ENCODE measurements at places on chromosomes 3 and 15. TPM values are rescaled to one million over a fixed set of nuclear protein-coding genes. Genes with fewer than 3 reads are reported as not detected.

The NR2E3 gene
- not detected for total RNA-seq

GRCh38 chr3:36489101-36489500 is 108.8 kb downstream of the STAC start:
- DNase-seq = no peak

DNA sequence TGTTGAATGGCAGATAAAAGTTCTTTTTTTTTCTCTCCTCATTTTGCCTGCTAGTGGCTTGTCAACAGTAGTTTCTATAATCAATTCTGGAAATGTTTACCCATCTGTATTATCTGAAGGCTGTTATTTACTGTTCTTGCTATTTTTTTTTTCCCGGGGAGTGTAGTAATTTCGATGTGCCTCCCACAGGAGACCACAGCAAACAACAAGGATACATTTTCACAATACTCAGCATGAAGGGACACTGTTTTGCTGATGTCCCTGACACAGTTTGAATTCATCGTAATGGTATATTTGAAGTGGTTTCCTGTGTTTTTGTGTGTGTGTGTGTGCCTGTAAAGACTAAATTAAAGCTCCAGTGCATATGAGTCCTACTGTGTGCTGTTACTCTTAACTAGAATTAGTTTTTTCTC is 92.1 kb upstream of the ICE2 start:
- no peak for DNase-seq

DNA sequence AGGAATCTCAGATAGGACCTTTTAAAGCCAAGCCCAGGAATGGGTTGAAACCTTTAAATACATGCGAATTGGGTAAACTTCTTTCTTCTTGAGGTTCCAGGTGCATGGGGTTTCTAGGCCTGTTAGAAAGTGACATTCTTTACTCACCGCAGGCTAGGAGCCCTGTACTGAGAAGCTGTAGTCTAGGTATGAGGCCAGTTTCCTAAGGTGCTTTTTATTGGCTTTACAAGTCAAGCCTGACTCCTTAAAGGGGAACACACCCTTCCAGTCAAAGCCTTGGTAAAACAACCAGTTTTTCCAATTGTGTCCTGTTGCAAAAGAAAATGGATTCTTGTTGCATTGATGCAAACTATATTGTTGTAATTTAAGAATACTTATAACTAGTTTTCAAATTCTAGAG is 76.1 kb upstream of the ATP11B start:
- no peak for DNase-seq

The C3orf49 gene
- not detected for total RNA-seq

GRCh38 chr15:101370330-101371024 is 75.4 kb upstream of the SNRPA1 start:
- no peak for DNase-seq

- no peak for DNase-seq
Measured at GRCh38 chr15:35669021-35669420, 123.1 kb upstream of the DPH6 start.

DNA sequence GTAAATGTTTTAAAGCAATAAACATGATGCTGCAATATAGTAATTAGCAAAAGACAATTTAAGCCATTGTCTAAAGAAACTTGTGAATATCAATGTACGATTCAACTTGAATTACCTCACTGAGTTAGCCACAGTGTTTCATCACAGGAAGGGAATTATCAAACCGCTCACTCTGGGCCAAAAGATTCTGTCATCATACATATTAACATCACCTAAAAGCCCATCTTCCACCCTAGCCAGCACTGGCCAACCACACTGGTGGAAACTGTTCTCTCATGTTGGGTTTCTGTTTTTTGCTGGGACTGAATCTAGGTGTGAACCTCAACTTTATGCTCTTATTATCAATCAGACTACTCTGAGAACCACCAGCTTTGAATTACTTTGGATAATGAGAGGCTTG is 497.7 kb upstream of the THBS1 start:
- no peak for DNase-seq

The GATM gene
- 0.14 TPM for total RNA-seq

The PLSCR5 gene
- total RNA-seq = not detected

DNA sequence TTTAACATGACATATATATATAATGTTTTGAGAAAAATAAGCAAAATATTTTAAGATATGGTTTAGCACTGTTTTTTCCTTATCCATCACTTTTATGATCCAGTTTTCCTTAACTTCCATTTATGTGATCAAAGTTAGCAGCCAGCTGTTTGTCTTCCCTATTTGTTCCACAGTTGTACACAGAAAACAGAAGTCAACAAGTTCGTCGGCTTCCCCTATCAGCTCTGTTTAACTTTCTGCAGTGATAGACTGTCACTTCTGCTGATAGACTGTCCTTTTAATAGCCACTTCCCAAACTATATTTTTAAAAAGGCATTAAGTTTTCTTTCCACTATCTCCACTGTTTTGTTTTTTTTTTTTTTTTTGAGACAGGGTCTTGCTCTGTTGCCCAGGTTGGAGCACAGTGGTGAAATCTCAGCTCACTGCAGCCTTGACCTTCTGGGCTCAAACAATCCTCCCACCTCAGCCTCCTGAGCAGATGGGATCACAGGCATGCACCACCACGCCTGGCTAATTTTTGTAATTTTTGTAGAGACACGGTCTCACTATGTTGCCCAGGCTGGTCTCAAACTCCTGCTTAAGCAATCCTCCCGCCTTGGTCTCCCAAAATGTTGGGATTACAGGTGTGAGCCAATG is 7.2 kb downstream of the FSD2 start:
- DNase-seq = no peak

The STARD9 gene
- total RNA-seq = 2.4 TPM

The SOX14 gene
- not detected for total RNA-seq

DNA sequence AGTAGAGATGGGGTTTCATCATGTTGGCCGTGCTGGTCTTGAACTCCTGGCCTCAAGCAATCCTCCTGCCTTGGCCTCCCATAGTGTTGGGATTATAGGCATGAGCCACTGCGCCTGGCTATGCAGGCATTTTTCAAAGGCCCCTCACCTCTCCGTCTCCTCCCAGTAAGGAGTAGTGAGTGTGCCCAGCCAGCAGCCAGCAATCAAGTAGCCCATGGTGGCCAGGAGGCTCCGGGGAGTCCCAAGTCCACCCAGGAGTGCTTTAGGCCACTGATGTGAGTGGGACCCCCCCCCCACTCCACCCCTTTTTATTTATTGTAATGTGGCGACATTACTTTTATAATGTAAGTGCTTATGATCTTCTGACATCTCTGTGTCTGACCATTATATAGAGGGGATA is 8.1 kb downstream of the ISG20 start:
- no peak for DNase-seq

DNA sequence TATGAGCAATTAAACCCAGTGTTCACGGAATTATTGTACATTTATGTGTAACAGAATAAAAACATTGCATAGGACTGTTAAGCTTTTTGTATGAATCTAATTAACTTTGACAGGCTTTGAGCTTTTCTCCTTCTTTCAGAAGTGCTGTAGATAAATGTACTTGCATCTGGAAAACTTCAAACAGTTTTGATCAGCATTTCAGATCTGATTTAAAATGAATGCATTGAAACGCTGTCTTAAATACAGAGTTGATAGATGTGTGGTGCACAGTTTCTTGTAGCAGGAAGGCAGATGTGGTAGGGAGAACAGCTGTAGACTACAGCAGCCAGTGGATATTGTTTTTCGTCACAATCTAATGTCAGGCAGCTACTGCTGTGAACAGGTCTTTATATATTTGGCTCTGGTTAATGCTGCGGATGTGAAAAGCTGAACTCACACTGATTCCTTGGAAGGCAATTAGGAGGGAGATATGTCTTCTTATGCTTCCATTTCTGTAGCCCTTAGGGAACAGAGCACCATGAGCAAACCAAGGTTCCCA is 193.8 kb upstream of the GOLIM4 start:
- DNase-seq = no peak

The IFT80 gene
- 19.3 TPM for total RNA-seq

The RTP3 gene
- total RNA-seq = not detected

DNA sequence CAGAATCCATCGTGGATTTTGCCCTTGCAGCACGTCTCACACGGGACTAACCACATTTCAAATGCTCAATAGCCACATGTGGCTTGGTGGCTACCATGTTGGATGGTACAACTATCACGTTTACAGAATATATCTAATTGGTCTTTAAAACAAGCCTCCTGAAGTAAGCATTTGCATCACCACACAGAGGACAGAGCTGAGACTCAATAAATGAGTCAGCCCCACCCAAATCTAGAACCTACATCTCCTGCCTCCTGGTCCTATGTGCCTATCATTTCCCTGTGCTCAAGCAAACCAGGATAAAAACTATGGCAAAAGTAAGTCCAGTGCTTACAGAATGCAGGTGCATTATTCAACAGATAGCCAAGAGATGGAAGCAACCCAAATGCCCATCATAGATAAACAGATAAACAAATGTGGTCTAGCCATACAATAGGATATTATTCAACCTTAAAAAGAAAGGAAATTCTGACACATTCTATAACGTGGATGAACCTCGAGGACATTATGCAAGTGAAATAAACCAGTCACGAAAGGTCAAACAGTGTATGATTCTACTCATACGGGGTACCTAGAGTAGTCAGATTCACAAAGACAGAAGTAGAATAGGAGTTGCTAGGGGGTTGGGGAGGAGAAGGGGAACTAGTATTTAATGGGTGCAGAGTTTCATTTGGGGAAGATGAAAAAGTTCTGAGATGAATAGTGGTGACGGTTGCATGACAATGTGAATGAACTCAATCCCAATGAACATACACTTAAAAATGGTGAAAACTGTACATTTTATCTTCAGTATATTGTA is 43.9 kb downstream of the SRGAP3 start:
- no peak for DNase-seq

- DNase-seq = no peak
Measured at GRCh38 chr3:63795438-63795837, 23.7 kb upstream of the C3orf49 start.

DNA sequence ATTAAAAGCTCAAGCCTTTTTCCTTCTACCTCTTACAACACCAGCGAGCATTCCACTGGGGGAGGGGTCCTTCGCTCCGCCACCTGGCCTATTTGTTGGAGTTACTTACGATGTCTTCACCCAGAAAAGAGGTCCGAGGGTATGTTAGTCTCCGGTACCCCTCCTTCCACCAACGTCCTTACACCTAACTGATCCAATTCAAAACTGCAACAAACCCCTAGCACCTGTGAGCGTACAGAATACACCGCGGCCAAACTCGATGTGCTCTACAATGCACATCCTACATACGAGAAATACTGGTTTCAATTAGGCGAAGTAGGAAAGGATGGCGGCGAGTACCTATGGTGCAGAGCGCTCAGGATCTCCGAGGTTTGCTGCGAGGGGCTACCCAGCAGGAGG is 944 bp downstream of the SLITRK3 start:
- no peak for DNase-seq

- no peak for DNase-seq
Measured at GRCh38 chr3:53808496-53808895, 37.7 kb downstream of the CHDH start.

GRCh38 chr3:30475038-30475808 is 131.2 kb upstream of the TGFBR2 start:
- no peak for DNase-seq

- peak; percentile 74 for DNase-seq
Measured at GRCh38 chr3:127735767-127736693, 63.3 kb downstream of the ABTB1 start.

The FANCD2OS gene
- not detected for total RNA-seq

DNA sequence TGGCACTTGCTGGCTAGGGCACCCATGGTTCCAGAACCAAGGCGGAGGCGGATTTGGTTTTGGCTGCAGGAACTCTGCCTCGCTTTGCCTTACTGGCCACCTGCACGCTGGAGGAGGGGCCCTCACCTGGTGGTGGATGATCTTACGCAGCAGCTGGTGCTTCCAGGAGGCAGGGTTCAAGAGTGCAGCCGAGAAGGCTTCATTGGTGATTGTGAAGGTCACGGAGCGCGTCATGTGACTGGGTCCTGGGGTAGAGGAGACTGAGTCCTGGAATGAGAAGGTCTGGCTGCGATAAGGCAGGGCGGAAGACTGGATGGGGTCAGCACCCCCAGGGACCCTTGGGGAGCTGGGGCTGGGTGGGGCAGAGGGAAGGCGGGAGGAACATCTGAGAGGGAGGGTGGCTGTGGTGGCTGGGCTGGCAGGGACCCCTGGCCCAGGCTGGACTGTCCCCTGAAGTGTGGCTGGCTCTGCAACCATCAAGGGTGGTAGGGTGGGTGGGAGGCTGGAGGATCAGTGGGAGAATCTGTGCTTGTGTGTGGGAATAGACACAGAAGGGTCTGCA is 25.8 kb upstream of the GOLGA6C start:
- no peak for DNase-seq

DNA sequence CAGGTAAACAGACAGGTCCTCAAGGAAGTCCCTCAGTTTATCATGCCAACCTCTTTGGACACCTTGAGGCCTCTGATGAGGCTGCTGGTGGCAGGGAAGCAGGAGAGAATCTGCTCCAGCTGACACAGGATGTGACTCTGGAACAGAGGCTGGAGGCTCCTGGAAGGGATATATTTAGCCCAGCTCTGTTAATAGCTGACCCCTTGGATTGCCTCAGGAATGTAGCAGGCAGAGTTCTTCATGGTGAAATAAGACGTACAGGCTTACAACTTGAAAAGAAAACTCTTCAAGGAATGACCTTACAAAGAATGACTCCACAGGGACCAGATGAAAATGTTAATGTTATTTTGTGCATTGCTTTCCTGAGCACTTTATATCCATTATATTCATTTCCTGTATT is 90.5 kb downstream of the AQP9 start:
- DNase-seq = peak; percentile 78

DNA sequence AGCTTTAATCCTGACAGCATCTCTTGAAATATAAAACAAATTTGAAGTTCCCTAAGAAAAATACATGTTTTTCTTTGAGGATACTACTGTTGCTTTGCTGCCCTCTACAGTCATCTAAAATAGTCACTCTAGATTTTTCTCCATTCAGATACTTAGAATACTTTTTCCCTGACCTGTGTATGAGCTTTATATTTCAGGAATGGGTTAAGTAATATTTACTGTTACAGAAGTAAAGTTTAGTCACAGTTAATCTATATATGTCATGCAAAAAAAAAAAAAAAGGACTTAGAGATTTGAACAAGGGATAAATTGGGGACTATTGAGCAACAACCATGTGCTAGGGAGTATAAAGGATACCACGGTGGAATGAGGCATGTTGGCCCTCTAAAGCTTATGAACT is 8.8 kb downstream of the NECTIN3 start:
- peak; percentile 46 for DNase-seq

DNA sequence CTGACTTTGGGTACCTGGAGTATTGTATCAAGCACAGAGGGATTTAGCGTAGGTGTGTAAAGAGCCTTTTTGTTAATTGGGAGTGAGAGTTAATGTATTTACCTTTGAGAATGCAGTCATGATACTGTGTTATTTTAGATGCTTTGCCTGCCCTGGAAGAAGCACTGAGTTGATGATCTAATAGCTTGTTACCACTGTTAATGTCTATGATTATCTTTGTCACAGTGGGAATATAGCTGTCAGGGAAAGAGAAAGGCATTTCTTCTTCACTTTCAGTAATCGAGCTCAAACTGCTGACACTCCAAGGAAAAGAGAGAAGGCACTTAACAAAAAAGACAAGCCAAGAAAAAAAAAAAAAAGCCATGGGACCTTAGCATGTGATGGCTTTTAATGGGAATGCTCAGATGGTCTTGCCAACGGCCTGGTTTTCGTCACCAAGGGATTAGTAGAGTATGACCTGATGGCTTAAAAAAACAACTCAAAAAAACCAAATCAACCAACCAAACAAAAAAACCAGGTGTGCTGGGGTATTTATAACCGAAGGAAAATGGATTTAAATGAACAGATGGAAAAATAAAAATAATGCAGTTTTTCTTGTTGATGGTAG is 387.4 kb downstream of the PTPRG start:
- DNase-seq = no peak

The ROPN1 gene
- not detected for total RNA-seq

The SLMAP gene
- total RNA-seq = 54.1 TPM

The CCDC54 gene
- total RNA-seq = not detected

- DNase-seq = no peak
Measured at GRCh38 chr15:77838061-77838460, 205.3 kb upstream of the LINGO1 start.

The TMEM108 gene
- not detected for total RNA-seq

All from HFFc6 (cell line).